ENCODE measurements at places on chromosomes 3 and 15.

- no peak for DNase-seq
These were observed 16.9 kb downstream of the TTBK2 start for GRCh38 chr15:42903388-42904324.

- no peak for DNase-seq
These were observed 288.9 kb upstream of the SLCO3A1 start for GRCh38 chr15:91564631-91565030.

DNA sequence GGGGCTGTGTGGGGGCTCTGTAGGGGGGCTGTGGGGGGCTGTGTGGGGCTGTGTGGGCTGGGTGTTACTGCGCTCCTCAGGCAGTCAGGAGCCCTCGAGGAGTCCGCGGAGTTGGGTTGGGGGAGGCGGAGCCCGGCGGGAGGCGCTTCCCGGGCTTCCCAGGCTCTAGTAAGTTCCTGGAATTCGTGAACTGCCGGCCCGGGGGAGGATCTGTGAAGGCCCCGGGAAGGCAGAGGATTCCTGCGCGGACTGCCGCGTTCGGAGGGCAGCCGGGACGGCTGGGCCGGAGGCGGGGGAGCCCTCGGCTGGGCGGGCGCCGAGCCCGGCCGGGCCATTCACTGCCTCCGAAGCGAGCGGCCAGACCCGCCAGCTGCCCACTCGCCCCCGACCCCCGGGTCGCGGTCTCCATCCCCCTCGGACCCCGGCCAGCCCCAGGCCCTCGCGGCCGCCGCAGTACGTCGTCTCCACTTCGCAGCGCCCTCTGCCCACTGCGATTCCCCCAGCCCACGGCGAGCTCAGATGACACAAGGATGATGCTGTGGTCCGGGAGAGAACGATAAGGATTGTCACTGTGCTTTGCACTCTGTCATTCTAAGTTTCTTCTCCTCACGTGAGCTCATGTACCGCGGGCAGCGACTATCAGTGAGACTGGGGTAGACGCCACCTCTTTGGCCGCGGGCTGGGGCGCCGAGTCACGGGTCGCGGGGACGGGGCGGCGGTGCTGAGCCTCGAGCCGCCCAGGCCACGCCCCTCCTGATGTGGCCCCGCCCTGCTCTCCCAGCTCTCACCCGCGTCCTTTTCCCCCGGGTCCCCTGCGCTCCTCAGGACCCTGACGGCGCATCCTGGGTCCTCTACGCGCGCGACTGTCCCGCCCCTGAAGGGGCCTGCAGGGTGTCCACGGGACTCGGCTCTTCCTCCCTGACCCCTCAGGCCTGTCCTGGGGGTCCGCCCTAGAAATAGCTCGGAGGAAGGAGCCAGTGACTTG is 65.3 kb downstream of the KLF13 start:
- DNase-seq = peak; percentile 64

DNA sequence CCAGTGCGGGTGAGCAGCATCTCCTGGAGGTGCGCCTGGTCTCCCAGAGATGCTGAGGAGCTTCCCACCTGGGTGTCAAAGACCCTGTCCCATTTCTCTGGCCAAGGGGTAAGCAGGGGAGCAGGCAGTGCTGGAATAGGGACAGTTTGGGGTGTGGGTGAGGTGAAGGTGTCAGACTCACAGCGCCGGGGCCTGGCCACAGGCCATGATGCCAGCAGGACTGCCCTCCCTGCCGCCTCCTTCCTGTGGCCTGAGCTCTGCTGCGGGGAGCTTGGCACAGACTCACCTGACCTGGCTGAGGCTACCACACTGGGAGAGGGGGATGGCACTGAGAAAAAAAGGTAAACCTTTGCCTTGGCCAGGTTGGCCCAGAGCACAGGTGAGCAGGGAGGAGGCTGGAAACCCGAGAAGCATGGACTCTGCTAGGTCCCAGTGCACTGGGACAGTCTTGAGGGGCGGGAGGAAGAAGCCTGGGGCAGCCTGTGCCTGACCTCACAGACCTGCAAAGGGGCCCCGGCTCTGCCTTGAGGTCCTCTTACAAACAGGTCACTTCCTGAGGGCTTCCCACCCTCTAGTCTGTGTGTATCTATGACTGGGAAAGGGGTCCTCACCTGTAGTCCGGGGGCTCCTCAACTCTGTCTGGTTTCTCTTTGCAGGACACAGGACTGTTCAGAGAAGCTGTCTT is 28.2 kb downstream of the GRAMD2A start:
- DNase-seq = no peak

DNA sequence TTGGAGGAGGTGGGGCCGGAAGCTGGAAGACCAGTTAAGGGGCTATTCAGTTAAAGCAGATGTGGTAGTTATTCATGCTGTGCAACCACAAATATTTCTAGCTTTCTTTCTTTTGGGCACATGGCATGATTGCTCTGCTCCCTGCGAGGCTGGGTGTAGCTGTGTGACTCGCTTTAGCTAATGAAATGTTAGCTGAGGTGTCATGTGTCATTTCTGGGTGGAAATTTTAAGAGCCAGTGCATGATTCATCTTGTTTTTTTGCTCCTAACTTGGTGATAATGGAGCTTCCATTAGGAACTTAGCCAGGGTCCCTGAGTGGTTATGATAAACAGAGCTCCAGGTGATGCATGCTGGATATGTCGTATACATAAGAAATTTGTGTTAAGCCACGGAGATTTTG is 300.6 kb downstream of the SATB1 start:
- DNase-seq = no peak

- DNase-seq = no peak
These were observed 473.6 kb upstream of the PROK2 start for GRCh38 chr3:72258361-72259141.

DNA sequence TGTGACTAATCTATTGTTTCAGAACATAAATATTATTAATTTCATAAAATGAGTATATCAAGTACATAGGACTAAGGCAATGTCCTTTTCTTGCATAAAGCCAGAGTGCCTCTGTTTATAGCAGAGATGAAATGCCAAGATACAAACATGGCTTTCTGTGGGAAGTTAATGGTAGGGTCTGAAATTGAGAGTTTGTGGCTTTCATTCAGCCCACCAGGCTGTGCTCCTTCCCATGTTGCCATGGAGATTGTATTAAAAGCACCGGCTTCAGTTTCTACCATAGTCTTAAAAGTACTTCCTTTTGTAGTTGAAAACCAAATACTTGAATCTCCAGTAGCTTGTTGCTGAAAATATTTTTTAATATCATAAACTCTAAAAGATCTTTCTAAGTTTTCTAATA is 114.0 kb downstream of the LRRC28 start:
- DNase-seq = peak; percentile 77

DNA sequence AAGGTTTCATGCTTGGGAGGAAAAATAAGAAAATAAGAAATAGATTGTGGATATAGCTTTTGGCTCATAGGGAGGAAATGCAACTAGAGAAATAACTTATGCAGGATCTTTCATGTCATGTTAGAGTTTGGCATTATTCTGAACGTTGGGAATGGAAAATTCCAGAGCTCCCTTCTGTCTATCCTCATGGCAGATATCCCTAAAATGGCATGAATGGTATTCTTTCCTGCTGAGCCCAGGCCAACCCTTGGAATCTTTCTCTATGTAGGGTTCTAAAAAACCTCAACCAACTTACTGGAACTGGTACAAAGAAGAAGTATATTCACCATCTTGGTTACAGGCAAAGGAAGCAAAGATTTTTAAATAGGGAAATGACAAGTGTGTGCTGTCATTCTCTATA is 212.5 kb downstream of the CHST2 start:
- no peak for DNase-seq

- DNase-seq = no peak
These were observed 561.7 kb upstream of the SGO1 start for GRCh38 chr3:20747741-20748140.

Data from MM.1S (cell line).